ENCODE measurements at places on chromosomes 3 and 15.
A peak's percentile ranks its signal among the peaks of the same experiment; 100 is the strongest.

DNA sequence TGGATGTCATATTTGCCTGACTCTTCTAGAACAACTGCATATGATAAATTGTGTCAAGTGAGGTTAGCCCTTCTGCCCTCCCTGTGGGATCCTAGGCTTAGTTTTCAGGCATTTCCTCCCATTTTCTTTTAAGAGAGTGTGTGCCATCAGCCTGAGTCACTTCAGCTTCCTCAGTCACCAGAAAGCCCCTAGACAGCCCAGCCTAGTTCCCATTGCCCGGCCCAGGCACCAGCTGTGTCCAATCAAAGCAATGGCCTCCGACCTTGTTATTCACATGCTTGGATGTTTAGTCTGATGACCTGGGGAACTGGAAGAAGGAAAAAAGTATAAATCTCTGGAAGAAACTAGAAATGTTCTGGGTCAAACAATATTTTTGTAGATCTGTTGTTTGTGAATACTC is 221.9 kb upstream of the LRIG1 start:
- no peak for DNase-seq

DNA sequence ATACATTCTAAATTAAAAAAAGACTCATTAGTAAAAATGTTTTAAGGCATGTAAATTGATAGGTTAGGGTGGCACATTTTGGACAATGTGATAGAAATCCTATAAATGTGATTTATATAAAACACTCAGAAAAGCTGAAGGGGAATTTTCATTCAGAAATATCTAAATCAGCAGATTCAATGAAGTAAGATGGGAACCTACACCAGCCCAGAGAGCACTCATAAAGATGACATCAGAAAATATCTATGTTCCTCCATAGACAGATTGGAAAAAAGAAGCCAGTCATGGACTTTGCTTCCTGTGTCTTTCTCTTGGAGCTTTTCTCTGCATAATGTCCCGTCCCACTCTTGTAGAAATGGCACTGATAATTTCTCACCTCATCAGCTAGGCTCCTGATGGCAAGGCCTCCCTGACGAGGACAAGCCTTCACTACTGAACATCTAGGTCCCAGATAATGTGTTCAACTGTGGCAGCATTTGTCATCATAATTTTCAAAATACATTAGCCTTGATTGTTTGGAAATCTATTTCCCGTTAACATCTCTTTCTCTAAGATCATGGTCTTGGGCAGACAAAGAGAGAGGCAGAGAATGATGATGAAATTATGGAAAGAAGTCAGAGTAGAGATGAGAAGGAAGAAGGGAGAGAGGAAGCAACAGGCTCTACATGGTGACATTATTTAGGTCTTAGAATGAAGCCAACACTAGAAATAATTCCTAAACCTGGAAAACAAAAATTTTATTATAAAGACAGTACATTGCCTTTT is 354.4 kb downstream of the NTRK3 start:
- no peak for DNase-seq

- DNase-seq = no peak
Observed at GRCh38 chr3:136074546-136075170, 109.1 kb downstream of the PPP2R3A start.

GRCh38 chr3:15324379-15324808 is 8.0 kb downstream of the SH3BP5 start:
- no peak for DNase-seq

DNA sequence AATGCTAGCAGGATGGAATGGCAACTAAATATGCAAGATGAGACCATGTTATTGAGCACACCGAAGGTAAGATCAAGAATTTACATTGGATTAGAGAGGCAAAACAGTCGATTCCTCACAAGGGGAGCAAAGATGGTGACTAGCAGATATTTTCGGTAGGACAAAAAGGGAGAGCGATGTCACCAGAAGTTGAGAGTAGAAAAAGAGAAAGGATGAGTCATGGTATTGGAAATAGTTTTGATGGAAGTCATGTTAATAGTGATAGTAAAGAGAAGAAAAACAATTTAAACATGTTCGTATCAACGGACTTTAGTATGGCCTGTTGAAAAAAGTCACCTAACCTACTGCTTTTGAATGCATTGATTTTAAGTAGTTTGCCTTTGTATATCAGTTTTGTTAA is 55.0 kb downstream of the UBE2E2 start:
- no peak for DNase-seq

GRCh38 chr3:8488877-8489276 is 12.7 kb upstream of the LMCD1 start:
- DNase-seq = no peak

GRCh38 chr3:70905491-70905890 is 593.1 kb upstream of the MDFIC2 start:
- DNase-seq = no peak

- no peak for DNase-seq
Observed at GRCh38 chr3:128270559-128271492, 117.5 kb downstream of the EEFSEC start.

GRCh38 chr3:142225885-142226215 is 465 bp upstream of the GK5 start:
- DNase-seq = no peak

GRCh38 chr3:128257632-128258031 is 104.4 kb downstream of the EEFSEC start:
- no peak for DNase-seq

- no peak for DNase-seq
Observed at GRCh38 chr3:100802126-100802525, 92.8 kb downstream of the TFG start.

- DNase-seq = peak; percentile 52
Observed at GRCh38 chr3:13879946-13880810, at the start of gene WNT7A. Gene WNT7A (minus strand): TSS chr3:13880071. CDS start chr3:13879816, 255 bp downstream.

DNA sequence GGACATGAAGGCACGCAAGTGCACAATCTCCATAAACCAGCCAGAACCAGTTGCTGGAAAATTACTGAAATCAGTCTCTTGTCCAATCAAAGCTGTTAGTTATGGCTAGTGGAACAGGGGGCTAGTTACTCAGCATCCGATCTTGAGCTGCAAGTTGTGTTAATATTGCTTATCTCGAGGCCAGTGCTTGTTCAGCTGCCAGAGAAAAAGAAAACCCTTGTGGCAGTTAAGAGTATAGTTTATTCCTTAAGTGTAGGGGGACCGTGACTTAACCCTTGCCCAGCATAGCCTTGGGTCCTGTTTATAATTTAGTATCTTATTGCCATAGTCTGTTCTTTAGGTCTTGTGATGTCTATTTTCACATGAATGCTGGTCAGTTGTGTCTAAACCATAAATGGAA is 268.5 kb downstream of the CD47 start:
- DNase-seq = no peak

DNA sequence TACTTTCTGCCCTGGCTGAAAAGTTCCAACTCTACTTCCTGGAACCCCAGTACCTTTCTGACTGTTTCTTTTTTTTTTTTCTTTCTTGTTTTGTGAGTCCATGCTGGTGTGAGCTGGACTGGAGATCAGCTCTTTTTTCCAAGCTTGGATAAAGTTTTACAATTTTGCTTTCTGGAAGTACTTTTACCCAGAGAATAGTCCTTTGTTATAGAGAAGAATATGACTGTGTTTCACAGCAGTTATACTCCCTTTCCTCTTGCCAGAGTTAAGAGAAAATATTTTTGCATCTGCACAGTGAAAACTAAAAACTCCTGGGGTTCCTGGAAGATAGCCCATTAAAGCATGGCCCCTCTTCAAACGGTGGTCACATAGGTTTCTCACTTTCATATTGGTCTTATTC is 1100.6 kb downstream of the OTOL1 start:
- no peak for DNase-seq

DNA sequence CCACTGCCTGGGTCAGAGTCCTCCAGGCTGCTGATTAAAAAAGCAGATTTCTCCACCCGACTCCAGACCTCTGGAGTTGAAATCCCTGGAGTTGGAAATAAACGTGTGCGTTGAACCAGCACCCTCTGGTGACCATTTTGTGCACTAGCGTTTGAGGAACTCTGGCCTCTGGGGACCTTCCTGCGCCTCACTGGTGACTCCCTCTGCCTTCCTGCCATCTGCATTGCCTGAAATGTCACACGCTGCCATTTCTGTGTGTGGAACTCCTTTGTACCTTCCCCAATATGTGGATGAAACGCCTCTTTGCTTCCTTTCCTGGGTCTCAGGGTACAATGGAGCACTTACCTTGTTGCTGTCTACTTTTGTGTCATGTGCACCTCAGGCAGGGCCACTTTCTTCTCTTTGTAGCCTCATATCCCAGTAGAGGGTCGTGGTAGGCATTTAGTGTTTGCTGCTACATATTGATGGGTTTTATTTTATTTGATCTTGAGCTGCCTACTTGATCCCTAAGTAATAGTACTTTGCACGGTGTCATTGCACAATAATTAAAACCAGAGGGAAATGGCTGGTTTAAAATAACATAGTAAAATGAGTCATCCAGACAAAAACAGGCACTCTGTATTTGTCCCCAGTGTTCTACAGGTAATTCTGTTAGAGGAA is 56.8 kb downstream of the GPR171 start:
- peak; percentile 39 for DNase-seq

- DNase-seq = no peak
Observed at GRCh38 chr3:186315581-186316354, 46.3 kb downstream of the DGKG start.

DNA sequence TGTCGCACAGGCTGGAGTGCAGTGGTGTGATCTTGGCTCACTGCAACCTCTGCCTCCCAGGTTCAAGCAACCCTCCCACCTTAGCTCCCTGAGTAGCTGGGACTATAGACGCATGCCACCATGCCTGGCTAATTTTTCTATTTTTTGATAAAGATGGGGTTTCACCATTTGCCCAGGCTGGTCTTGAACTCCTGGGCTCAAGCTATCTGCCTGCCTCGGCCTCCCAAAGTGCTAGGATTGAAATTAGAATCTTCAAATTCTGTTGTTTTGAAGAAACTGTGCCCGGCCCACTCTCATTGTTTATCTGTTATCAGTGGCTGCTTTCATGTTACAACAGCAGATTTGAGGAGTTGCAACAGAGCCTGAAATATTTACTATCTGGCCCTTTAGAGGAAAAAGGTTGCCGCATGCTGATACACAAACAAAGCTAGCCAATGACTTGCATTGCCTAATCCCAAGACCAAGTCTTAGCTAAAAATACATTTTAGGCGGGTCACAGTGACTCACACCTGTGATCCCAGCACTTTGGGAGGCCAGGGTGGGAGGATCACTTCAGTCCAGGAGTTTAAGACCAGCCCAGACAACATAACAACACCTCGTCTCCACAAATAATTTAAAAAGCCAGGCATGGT is 43.2 kb upstream of the PPP4R2 start:
- DNase-seq = no peak

DNA sequence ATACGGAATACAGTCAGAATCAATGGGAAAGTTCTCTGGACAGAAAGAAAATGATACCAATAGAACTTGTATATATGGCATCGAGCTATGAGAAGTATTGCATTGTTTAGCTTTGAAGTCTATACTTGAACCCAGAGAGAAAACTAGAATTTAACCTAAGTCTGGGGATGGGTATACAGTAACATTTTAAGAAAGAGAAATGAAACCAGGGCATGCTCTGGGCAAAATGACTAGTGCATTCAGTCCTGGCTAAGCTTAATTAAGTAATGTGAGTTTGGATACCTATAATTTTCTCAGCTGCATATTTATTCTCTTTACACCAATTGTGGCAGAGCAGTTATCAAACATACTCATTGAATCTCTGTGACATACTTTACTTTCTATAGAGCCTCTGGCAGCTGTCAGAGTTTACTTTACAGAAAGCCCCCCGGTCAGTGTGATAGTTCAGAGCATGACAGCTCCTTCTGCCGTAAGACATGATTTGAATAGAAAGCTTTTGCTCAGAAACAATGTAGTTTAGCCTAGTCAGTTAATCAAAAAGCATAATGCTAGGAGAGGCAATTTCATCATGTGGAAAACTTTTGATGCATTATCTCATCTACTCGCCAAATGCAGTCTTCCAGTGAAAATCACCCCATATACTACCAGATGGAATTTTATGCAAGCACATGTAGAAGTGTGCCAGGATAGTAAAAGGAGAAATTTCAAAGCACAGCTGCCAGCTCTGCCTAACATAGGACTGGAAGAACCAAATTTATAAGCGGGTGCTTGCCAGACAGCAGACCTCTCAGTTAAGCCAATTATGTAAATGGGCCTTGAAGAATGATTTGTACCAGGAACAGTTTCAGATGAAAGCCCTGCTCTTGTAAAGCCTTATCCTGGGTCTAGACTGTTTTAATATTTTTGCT is 40.7 kb downstream of the OXSM start:
- DNase-seq = no peak

GRCh38 chr3:40079847-40080240 is 229.7 kb upstream of the EIF1B start:
- DNase-seq = no peak

DNA sequence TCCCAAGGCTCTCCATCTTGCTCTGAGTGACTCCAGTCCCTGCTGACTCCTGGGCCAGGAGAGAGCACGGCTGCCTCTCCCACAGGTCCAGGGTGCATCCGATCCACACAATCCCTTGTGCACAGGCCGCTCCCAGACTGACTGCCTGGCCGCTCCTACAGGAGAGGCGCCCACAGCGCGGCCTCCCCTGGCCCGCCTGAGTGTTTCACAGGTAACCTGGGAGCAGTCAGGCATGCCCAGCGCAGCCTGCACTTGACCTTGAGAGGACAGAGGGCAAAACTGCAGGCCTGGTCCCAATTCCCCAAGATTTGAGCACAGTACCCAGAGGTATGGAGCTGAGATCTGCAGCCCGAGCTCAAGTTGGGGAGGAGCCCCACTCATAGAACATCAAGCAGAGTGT is 490.2 kb downstream of the CNTN6 start:
- DNase-seq = no peak

DNA sequence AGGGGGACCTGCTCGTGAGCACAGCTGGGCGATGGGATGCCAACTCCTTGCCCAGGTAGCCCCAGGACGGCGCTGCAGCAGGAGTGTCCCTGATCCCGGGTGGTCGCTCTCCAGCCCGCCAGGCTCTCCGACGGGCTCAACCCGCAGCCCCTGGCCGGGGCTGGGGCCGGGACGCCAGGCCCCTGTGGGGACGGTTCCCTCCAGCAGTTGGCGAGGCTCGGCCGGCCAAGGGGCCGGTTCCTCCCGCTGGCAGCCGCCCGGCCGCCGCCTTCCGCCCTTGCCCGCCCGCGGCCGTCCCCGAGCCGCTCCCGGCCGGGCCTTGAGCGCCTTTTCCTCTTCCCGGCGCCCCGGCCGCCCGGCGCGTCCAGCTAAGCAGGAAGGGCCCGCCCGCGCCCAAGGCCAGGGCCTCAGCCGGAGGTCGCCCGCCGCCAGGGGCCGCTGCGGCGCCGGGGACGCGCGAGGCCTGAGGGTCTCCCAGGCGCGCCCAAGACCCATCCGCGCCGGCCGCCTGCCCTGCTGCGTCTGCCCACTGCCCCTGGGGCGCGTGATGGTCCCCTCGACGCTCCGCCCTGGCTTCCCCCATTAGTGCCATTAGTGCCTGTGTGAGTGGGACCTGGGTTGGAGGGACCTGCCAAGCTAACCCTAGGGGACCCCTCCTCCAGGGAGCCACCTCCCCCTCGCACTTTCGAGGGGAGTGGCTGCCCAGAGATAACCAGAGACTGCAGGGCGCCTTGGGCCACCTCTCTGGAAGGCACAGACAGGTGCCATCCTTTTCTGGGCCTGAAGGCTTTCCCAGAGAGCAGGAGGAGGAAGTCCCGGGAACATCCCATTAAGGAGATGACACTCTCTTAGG is 106.4 kb downstream of the FBLN2 start:
- DNase-seq = no peak
